Femur (tissue), 1 donor: ENCODE measurements at places on chromosomes 4 and X.

GRCh38 chrX:143634663-143635455, 1.0 kb downstream of the SLITRK4 start:
- DNase-seq: peak; percentile 18

- peak; percentile 73 for DNase-seq
These were observed 65.9 kb upstream of the HPF1 start for GRCh38 chr4:169823685-169824084.

GRCh38 chr4:189367832-189368231, 572.8 kb upstream of the FRG1 start:
- no peak for DNase-seq

GRCh38 chr4:88908003-88908402, 149.0 kb downstream of the FAM13A start:
- DNase-seq: no peak

- DNase-seq: peak; percentile 46
These were observed 220.6 kb upstream of the ZC4H2 start for GRCh38 chrX:65196758-65197360.

GRCh38 chr4:5387457-5387856, 320.9 kb downstream of the EVC2 start:
- no peak for DNase-seq

DNA sequence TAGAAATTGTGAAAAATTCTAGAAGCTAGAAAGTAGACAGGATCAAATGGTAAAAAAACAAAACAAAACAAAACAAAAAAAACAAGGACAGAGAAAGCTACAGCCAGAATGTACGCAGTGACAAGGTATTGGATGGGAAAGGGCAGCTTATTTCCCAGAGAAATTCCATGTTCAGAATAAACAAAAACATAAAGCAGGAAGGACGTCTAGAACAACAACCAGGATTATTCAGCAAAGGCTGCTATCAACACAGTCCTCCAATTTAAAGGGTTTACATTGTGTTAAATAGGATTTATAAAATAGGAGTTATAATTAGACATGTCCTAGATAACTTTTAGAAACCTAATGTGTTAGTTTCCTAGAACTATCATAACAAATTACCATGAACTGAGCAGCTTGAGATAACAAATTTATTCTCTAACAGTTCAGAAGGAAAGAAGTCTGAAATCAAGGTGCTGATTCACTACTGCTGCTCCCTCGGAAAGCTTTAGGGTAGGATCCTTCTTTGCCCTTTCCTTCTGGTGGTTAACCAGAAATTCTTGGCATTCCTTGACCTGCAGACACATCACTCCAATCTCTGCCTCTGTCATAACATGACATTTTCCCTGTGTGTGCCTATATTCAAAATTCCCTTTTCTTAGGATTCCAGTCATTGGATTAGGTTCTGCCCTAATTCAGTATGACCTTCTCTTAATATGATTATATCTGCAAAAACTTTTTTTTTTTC, 175.6 kb downstream of the SNCA start:
- DNase-seq: no peak

- no peak for DNase-seq
These were observed 16.8 kb downstream of the TSPAN7 start for GRCh38 chrX:38578167-38578566.

GRCh38 chr4:152860046-152860445, 76.1 kb upstream of the FHDC1 start:
- no peak for DNase-seq

DNA sequence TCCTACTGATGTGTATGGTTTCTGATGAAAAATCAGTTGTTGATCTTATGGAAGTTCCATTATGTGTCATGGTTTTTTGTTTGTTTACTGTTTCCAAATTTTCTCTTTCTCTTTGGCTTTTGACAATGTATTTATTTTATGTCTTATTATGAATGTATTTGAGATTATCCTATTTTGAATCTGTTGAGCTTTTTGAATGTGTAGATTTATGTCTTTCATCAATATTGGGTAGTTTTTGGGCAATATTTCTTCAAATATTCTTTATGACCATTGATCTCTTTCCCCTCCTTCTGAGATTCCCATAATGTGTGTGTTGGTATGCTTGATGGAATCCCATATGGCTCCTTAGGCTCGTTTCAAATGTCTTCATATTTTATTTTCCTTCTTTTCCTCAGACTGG, 80.5 kb upstream of the FAM47C start:
- no peak for DNase-seq

- DNase-seq: no peak
These were observed 60.1 kb upstream of the SORCS2 start for GRCh38 chr4:7132249-7132648.

DNA sequence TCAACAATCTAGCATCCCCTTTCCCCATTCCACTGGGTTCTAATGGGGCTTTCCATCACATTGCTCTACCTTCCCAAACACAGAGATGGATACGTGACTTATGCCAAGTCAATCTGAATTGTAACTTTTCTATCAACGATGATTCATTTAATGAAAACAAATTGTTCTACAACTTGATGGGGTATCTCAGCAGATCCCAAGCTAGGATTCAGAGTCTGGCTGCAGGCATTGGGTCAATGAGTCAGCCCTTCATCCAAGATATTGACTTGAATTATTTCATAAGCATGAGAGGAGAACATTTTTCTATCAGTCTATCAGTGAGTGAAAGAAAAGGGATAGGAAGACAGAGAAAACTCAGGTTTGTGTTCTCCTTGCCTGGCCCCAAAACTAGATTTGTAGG, 15.0 kb upstream of the HPGDS start:
- DNase-seq: no peak

DNA sequence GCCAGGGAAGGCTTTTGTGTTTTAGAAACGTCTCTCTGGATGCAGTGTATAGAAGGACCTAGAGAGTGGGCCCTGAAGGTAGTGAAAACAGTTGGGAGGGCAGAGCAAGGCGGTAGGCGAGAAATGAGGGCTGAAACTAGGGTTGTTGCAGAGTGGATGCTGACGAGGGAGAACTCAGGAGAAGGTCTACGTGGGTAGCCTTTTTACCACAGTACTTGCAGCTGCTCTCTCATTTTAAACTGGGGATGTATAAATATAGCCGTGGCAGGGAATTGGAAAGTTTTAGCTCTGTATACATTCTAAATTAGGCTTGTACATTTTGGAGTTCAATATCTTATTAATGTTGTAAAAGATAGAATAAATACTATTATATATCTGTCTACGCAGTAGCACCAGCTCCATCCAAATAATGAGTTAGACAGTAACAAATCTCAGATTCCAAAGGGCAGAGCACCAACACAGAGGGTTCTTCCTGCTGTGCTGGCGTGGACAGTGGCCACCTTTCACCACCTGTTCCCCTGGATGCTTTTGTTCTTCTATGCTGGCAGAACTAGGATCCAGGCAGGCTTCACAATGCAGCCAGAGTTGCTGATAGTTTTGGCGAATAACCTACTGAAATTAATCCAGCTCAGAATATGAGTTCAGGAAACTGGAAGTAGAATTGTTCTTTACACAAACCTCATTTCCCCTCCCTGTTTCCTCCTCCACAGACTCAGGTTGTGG, 31.7 kb downstream of the CCNG2 start:
- no peak for DNase-seq

GRCh38 chr4:184534511-184535391, 60.4 kb upstream of the IRF2 start:
- no peak for DNase-seq

- peak; percentile 85 for DNase-seq
These were observed 568 bp downstream of the HTT start for GRCh38 chr4:3074846-3075651.

GRCh38 chrX:143635915-143636314, at the start of gene SLITRK4:
SLITRK4 (minus strand) TSS chrX:143636101; CDS start chrX:143631108, 4,993 bp downstream.
- DNase-seq: peak; percentile 26

DNA sequence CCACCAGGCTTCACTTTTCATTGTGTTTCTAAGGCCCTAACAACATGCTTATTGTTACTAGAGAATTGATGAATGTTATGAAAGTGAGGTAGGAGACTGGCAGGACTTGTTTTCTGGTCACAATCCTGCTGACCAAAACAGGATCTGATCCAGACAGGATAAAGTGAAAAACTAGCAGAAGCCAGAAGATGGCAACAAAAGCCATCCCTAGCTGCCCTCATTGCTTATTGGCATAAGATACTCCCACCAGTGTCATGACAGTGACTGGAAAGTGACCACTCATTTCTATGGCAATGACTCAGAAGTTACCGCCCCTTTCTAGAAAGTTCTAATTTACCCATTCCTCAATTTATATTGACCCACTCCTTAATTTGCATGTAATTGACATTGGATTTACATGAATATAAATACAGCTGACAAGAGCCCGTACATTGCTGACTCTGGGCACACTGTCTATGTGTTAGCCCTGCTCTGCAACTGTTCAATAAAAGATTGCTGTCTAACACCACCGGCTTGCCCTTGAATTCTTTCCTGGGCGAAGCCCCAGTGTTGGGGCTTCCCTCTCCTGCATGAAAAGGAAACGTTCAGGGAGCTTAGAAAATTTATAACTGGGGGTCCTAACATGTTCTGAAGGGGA, 30.0 kb upstream of the FGG start:
- DNase-seq: no peak

DNA sequence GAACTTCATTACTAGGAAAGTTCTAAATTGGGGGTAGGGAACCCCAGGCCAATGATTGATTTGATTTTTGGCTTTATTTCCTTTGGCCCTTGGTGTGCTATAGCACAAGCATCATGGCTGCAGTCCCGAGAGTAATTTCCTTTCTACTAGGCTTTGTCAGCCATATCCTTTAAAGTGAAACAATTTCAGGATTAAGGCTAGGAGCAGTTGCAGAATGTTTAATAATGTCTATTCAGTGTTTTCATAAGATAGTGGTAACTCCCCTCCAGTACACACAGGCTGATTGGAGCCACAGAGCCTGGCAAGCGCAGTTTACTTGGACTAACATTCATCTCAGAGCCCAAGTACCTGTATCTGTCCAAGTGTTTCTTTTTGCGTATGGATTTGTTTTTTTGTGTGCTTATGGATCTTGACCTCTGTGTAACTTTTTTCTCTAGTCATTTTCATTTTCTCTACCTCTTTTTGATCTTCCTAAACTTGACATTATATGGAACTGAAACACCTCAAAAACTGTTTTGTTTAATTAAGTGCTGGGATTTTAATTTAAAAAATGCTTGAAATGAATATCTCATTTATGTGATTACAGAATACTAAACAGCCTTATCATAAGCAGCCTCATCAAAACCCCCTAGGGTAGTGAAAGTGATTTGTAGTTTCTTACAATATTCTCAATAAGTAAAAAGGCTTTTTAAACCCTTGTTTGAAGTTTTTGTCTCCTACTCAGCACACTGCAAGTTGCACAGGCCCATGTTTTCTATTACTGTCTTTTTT, 7.5 kb downstream of the STIM2 start:
- no peak for DNase-seq

DNA sequence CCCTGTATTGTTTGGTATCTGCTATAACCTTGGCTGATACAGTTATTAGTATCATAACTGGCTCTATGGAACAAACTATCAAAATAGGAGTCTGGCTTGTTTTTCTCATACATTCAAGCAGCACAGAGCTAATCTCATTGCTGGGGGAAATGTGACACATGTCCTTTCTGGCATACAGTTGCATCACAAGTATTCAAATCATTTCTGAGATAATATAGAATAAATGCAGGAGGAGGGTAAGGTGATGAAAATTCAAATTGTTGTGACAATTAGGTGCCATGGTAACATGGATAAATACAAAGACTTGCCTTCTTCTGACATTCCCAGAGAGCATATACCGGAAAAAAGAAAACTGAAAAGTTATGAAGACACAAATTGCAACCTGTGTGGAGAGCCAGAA, 2706.8 kb downstream of the ARAP2 start:
- DNase-seq: no peak

GRCh38 chr4:53531585-53532224, 59.6 kb downstream of the LNX1 start:
- DNase-seq: no peak

- DNase-seq: no peak
These were observed 931.7 kb downstream of the CENPC start for GRCh38 chr4:66613591-66613990.

DNA sequence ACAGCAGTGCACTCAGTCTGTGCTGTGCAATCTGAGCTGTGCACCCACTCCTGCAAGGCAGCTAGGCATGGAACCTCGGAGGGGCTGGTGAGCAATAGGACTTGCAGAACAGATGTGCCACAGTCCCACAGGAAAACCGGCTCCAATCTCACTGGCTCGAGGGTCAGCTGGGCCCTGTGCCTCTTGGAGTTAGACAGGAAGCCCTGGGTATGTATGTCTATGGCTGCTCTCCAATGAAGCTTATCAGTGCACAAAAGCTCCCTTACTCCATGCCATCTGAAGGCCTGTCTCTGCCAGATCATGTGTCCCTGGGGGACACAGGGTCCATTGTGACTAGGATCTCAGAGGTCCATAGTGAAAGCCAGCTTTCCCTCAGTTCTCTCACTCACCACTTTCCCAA, 335.8 kb downstream of the SH3BGRL start:
- no peak for DNase-seq

GRCh38 chr4:146368209-146368608, 153.5 kb downstream of the SLC10A7 start:
- no peak for DNase-seq

DNA sequence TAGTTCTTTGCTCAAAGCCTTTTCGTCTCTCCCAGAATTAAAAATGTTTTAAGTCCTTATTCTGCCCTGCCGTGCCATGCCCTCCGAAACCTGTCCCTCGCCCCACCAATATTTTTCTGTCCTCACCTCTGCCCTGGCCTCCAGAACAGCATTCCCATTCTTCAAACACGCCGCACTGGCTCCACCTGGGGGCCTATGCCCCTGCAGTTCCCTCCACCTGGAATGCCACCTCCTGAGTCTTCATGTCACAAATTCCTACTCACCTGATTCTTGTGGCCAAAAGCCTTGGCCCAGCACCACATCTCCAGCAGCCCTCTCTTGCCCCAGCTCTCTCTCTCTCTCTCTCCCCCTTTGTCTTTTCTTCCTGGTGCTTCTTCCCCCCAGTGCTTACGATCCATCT, 91.6 kb downstream of the APBB2 start:
- DNase-seq: no peak

- DNase-seq: no peak
These were observed 145.1 kb downstream of the CAMK2D start for GRCh38 chr4:113616443-113616842.

DNA sequence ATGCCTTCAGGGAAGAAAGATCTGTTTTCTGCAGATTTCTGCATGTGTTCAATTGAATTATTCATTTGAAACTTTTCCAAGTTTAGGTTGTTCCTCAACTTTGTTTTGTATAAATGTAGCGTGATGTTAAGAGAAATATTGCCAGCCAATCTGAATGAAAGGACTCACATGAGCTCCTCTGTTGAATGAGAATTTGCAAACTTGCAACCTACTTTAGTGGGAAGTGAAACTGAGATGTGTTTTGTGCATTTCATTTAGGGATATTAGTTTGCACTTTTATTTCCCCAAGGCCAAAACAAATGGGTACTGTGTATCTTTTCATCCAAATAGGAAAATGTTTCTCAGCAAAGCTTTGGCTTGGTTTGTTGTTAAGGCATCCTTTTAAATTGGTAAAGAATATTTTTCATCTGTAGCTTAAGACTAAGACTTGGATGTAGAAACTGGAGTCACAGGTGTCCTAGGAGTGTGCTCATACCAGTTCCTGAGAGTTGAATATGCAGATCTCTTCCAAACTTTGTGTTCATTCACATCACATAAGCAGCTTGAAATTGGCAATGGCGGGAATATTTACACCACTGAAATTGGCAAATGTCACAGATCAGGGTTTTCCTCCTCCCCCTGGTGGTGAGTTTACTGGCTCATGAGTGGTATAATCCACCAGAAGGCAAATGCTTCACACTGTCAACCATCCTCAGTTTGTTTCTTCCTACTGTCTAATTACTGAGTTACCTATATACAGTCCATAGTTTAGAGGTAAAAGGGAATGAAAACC, 193.6 kb upstream of the BANK1 start:
- no peak for DNase-seq

GRCh38 chr4:119206178-119206577, 6.3 kb upstream of the USP53 start:
- DNase-seq: no peak

GRCh38 chr4:87521757-87522374, 7.3 kb downstream of the SPARCL1 start:
- DNase-seq: no peak
